ENCODE measurements at places on chromosomes 16 and 17.

GRCh38 chr16:50684823-50685461, 3.8 kb upstream of the SNX20 start:
- DNase-seq = peak; percentile 35

GRCh38 chr17:15341385-15341849, at the start of gene TEKT3:
Gene TEKT3, minus strand, starts transcription at chr17:15341597. Its CDS starts 10,012 bp downstream, at chr17:15331585.
- DNase-seq = peak; percentile 11

GRCh38 chr16:22623351-22623781, 112.7 kb downstream of the NPIPB5 start:
- DNase-seq = no peak

- no peak for DNase-seq
Observed at GRCh38 chr16:7148606-7149005, 184.0 kb upstream of the RBFOX1 start.

DNA sequence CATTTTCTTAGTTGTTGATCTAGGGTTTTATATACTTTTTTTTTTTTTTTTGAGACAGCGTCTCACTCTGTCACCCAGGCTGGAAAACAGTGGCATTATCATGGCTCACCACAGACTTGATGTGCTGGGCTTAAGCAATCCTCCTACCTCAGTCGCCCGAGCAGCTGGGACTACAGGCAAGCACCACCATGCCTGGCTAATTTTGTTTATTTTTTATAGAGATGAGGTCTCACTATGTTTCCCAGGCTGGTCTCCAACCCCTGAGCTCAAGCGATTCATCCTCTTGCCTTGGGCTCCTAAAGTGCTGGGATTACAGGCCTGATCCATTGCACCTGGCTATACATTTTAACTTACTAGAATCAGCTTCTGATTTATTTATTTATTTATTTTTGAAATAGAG, 34.2 kb upstream of the ATP2A3 start:
- no peak for DNase-seq

DNA sequence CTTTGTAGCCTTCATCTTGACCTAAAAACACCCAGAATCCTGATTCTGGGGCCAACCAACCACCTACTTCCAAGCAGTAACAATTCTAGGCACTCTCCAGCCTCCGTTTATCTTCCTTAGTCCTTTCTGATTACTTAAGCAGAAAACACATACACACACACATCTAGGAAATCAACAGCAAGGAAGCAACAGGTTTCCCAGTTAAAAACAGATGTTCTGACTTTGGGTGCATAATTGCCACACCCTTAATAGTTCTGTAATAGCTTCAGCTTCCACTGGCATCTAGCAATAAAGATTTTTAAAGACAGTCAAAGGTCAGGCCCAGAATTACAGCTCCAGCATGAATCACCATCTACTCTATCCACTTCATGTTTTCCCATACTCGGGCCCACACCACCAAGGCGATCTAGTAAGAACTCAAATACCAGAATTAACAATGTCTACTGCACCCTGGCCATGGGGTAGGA, 2.6 kb downstream of the ARHGAP17 start:
- DNase-seq = no peak

DNA sequence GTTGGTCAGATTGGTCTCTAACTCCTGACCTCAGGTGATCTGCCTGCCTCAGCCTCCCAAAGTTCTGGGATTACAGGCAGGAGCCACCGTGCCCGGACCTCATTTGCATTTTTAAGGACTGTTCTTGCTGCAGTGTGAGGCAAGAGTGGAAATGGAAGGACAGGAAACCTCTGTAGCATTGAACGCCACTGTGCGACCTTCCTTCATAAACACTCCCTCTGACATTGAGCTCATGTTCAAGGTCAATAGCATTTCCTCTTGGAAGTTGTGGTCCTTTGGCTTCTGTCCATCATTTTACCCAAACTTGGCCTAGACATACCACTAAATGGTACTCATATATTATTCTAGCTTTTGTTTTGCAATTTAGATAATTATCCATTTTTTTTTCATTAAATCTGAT, 32.8 kb upstream of the ABCA8 start:
- DNase-seq = no peak

- no peak for DNase-seq
Observed at GRCh38 chr16:77191259-77191969, 424 bp downstream of the MON1B start.

Data from stimulated activated CD4-positive, alpha-beta T cell treated with anti-CD3 and anti-CD28 coated beads, TNF-alpha, amount 100 ng/mL, for 24 hours (primary cell).